Stimulated activated CD8-positive, alpha-beta memory T cell treated with anti-CD3 and anti-CD28 coated beads, Interleukin-15, amount 100 ng/mL, for 1 hour (primary cell): ENCODE measurements at places on chromosomes 4 and X.

DNA sequence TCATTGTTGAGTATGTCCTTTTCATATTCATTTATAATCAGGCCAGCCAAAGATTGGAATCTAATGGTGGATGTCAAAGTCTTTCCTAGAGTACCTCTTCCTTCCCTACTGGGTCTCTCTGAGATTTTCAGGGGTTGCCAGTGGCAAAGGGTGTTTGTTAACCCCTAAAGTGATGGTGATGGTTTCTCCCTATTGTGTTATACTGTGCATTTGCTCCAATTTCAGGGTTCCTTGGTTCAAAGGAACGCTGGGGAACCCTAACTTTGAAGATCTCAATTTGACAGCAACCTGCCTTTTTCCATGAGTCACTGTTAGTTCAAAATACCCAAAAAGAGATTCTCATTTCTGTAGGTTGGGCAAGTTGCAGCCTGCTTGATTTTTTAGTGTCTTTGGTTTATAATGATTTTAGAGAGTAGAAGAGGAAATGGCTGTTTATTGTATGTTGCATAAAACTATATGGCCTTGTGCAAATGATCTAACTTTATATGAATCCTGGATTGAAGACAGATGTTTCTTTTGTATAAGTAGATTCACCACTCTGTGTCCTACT lies 23.0 kb downstream of the GAB1 start:
- no peak for DNase-seq

DNA sequence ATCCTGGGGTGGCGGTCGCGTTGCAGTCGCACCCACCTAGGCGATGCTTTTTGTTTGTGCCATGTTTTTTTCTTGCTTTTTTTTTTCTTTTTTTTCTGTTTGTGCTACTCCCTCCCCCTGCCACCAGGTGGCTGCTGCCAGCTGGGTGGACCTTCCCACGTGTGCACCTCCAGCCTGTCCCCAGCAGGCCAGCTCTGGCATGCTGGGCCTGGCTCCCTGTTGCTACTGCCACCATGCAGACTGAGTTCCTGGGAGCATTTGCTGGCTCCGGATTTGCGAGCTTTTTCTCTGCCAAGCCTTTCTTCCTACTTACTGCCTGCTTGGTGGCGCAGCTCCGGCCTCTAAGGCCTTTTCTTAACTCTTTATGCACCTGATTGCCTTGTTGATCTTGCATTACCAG lies 161.2 kb upstream of the WDFY3 start:
- no peak for DNase-seq

DNA sequence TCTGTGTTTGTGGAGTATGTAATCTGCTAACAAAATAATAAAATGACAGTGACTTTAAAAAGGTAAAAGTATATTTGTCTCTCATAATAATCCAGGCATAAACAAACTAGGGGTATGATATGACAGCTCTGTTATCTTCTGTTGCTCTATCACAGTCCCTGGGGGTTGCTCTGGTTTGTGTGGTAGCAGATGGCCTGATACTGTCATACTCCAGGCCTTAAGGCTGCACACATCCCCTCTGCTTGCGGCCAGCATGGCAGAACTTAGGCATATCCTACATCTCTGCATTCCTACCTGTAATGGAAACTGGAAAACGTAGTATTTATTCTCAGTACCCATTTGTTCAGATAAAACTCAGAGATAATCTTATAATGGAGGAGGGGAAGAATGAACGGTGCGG lies 117.9 kb upstream of the HAND2 start:
- no peak for DNase-seq

DNA sequence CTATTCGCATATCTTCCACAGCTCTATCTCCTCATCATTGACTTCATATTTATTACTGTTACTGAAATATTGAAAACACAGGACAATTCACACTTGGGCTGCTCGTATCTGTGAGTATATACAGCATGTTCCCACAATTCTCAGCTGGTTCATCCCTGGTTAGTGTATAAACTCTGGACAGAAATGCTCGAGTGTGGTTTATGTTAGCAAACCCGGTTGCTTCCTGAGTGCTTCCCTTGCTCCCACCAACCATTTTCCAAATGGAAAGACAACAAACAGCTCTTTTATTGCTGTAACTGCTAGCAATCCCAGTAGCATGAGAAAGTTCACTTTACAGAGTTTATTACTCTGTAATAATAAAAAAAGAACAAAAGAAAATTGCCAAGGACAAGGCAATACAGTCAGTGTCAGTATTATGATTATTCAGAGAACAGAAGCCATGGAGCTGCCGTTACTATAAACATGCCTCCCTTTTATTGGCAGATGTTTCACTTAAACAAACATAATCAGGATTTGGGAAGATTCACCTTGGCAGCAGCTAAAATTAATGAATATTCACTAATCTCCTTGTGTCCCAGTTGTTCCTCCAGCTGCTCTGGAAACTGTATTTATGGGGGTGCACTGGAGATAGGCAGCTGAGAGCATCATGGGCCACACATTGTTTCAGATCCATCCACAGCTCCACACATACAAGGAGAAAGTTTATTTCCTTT lies 134.1 kb upstream of the GUCY1A1 start:
- no peak for DNase-seq

DNA sequence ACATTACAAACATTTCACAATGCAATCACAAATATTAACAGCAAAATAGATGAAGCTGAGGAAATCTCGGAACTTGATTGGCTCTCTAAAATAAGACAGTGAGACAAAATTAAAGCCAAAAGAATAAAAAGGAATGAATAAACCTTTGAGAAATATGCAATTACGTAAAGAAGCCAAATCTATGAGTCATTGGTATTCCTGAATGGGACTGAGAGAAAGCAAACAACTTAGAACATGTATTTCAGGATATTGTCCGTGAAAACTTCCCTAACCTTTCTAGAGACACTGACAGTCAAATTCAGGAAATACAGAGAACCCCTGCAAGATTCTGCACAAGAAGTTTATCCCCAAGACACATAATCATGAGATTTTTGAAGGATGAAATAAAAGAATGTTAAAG lies 48.4 kb upstream of the SPANXN2 start:
- no peak for DNase-seq

DNA sequence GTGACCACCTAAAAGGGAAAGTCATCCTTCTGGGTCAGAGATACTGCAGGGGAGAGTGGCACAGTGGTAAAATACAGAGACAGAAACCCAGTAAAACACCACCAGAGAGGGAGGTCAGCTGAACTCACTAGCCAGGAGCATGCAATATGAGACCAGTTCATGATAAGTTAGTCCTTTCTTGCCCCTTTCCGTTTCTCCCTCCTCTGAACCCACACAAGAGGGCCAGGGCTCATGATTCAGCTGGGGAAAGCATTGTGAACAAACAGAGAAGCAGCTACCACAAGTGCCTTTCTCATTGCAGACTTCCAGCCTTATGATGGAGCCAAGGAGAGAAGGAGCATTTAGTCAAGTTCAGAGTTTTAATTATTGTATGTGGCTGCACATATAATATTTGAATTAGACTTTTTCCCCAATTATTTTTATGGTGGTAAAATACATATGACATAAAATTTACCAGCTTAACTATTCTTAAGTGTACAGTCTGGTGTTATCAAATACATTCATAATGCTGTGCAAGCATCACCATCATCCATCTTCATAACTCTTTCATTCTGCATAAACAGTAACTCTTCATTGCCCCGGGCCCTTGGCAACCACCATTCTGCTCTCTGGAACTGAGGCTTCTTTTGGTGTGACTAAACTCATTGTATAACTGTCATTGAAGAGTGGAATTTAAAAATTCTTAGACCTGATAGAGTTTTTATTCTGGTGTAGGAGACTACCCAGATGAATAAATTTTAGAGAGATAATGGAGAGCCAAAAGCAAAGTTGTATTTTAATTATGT lies 114.6 kb downstream of the DDIT4L start:
- no peak for DNase-seq

DNA sequence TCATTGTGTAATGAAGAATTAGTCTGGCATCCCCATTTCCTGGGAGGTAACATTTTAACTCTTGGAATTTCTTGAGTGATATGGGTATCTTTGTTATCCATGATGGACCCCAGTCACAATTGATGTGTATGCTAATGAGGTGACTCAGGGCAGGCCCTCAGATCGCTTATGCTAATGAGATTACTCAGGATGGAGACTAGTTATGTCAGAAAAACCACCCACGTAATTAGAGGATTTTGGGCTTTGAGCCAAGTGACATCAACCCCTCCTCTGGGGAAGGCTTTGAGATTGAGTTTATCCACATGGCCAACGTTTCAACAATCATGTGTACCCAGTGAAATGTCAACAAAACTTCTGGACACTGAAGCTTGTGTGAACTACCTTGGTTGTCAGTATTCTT lies 772.7 kb downstream of the STPG2 start:
- no peak for DNase-seq

GRCh38 chr4:42923431-42923830 lies 30.9 kb downstream of the GRXCR1 start:
- no peak for DNase-seq

GRCh38 chrX:119871245-119871598 lies 311 bp downstream of the RNF113A start:
- DNase-seq: no peak

DNA sequence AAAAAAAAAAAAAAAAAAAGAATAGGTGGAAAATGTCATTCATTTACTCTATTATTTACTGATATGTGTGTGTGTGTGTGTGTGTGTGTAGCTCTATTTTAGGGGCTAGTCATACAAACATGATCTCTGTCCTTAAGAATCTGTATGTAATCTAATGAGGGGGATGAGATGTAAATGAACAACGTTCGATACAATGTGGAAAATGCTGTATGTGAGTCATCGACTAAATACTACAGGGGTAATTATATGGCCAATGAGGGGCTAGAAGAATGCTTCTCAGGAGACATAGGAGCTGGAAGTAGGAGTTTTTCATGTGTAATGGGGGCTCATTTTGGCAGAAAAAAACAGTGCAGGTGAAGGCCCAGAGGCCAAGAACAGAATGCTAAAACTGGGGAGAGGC lies 41.9 kb downstream of the LEF1 start:
- DNase-seq: no peak

DNA sequence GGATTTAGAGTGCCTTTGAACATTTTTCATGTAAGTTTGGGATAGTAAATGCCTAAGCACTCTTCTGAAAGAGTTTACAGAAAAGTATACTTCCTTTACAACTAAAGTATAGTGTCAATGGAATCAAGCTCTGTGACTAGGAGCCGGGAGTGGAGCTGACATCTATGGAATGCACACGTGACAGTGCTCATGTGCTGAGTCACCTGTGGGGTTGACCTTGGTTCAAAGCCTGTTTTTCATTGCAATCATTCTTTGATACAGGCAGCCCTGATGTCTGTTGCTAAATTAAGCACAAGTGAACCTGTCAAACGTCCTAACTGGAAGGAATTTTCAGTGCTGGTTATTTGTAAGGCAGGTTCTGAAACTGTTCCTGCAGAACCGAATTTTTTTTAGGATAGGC lies 82.5 kb downstream of the GPAT3 start:
- no peak for DNase-seq

DNA sequence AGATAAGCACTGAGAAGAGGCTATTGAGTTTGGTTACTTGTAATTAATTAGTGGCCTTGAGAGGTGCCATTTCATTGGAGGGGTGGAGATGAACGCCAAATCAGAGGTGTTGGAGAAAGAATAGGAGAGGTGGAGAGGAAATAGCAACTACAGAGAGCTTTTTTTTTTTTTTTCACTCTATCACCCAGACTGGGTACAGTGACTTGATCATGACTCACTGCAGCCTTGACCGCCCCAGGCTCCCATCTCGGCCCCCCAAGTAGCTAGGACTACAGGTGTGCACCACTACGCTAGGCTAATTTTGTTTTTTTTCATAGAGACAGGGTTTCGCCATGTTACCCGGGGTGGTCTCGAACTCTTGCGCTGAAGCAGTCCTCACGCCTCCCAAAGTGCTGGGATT lies 5.2 kb downstream of the NHS start:
- no peak for DNase-seq

DNA sequence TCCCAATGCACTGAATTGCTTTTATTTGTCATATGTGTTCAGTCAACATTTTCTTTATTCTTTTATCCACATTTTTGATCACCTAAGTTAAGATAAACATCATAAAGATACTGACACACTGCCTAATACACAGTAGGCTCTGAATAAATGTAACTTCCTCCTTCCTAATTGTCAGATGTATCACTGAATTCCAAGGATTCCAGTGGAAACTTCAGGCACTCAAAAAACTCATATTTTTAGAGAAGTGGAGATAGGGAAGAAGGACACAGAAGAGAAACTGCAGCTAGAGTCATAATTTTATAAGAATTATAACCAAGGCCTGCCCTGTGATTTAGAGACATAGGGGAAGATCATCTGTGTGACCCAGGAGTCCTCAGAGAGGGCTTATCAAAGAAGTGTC lies 753.3 kb downstream of the ADGRL3 start:
- DNase-seq: no peak

- DNase-seq: no peak
These were observed 442.6 kb upstream of the CPEB2 start for GRCh38 chr4:14559646-14560045.

DNA sequence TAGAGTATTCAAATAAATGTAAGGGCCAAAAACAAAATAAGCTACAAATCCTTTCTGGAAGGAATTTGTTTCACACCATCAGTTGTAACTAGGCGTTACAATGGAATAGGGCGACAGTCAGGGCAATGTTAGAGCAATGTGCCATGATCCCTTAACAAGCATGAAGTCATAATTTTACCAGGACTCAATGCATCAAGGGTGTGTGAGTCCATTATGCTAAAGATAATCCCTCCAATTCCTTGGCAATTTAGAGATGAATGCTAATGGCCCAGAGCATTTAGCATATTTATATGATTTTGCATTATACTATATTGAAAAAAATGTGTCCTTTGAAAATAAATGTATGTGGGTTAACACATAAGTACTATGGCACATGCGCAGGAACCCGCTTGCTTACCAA lies 73.1 kb downstream of the GRIA2 start:
- DNase-seq: no peak

GRCh38 chrX:13670197-13670596 lies 17.3 kb downstream of the TCEANC start:
- DNase-seq: no peak

DNA sequence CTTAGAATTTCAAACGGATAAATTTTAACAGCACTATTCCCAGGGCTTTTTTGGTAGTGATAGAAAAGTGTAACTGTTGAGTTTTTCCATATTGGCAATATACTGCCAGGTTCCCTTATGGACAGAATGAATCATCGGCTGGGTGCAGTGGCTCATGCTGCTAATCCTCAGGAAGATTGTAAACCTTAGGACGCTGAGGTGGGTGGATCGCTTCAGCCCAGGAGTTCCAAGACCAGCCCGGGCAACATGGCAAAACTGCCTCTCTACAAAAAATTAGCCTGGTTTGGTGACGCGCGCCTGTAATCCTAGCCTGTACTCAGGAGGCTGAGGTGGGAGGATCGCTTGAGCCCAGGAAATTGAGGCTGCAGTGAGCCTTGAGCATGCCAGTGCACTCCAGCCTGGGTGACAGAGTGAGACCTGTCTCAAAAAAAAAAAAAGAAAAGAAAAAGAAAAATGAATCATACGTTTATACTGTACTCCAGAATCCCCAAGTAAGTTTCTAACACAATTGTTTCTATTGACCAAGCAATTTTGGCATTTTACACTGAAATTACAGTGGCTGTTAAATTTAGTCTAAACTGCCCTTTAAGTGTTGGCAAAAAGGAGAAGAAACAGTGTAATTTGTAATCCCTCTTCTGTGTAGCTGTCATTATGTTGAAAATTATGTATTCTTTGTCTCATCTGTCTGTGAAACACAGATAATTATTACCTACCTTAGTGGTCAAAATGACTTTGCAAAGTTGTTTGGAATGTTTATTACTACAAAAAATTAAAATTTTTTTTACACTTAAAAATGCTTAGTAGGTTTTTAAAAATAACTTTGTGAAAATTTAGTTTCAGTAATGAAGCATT lies 1.8 kb downstream of the SLC30A9 start:
- DNase-seq: no peak
